T47D (cell line): ENCODE measurements at places on chromosomes 11 and 22.

DNA sequence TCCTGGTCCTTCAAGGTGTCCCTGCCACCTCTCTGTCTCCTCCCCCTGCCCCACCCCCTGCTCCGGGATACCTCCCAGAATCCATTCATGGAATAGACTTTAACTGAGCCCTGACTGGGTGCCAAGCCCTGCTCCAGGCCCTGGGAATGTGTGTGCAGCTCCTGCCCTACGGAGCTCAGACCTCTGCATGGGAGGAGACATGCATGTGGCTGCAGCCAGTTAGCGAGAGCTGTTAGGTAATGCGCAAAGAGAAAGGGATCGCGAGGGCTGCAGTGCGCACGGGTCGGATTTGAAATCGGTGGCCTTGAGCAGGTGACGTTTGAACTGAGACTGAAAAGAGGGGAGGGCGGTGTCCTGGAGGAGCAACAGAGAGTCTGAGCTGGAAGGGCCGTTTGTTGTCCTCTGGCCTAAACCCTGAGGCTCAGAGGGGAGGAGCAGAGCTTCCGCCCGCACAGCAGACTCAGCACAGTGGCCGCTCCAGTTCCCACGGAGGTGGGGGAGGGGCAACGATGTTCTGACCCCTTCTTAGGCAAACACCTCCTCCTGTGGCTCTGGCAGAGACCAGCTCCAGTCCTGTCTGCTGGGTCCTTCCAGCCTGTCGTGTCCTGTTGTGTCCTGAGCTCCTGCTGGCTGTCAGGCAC lies 19.8 kb upstream of the LRRC10B start:
- DNase-seq, result peak; percentile 88

DNA sequence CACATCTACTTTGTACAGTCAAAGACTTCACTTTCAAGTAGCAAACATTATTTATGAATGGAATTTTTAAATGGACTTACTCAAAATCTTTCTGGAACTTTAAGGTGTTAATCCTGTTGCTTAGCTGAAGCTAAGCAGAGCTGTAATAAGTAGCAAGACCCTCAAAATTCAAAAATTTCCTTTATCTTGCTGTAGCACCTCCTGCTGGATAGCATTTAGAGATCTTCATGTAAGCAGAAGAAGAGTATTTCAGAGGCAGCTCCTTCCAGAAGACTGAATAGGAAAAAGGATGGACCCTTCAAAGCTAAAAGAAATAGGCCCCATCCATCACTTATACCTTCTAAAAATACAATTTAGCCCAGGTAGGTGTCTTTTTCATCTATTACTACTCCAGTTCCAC lies 3.4 kb downstream of the PHF21A start:
- DNase-seq, result no peak

- DNase-seq, result no peak
These were observed 27.0 kb upstream of the MUC5B start for GRCh38 chr11:1195682-1196515.

- no peak for DNase-seq
These were observed 15.5 kb upstream of the SLC25A17 start for GRCh38 chr22:40834619-40835018.

DNA sequence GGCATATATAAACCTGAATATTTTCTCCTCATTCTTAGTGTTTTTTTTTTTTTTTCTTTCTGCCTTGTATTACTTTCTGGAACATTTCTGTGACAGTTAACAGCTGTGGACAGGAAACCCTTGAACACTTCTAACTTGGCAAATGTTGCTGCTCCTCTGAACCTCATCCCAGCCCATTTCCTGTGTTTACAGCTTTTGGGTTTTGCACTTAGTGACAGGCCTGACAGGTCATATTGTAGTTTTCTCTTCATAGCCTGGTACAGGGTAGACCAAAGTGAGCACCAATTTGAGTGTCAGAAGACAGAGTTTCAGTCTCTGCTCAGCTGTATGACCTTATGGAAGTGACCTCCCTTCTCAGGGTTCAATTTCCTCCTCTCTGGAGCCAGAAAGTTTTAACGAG lies 91.6 kb downstream of the STIM1 start:
- no peak for DNase-seq

DNA sequence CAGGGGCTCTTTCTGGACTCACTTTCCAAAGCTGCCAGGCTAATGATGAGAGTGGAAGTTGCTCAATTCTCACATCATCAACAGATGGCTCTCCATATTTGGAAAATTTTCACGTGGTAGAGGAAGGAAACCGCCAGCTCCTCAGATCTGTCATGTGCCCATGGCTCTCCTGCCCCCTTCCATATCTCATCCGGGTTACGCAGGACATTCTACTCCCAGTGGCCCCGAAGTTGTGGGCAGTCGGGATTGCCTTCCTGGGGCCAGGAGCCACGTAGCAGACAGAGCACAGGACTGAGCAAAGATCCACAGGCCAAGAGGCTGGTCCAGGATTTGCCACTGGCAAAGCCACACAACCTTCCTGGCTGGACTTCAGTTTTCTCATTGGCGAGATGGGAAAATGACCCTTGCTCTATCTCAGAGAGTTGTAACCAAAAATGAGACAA lies 38.8 kb downstream of the RPUSD4 start:
- DNase-seq, result no peak

DNA sequence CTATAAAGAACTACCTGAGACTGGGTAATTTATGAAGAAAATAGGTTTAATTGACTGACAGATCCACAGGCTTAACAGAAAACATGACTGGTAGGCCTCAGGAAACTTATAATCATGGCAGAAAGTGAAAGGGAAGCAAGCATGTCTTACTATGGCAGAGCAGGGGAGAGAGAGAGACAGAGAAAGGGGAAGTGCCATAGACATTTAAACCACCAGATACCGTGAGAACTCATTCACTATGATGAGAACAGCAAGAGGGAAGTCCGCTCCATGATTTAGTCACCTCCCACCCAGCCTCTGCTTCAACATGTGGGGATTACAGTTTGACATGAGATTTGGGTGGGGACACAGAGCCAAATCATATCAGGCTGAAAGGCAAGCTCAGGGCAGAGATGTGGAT lies 327.1 kb upstream of the DDI1 start:
- no peak for DNase-seq

GRCh38 chr11:22670830-22671229 lies 4.4 kb downstream of the GAS2 start:
- peak; percentile 67 for DNase-seq

DNA sequence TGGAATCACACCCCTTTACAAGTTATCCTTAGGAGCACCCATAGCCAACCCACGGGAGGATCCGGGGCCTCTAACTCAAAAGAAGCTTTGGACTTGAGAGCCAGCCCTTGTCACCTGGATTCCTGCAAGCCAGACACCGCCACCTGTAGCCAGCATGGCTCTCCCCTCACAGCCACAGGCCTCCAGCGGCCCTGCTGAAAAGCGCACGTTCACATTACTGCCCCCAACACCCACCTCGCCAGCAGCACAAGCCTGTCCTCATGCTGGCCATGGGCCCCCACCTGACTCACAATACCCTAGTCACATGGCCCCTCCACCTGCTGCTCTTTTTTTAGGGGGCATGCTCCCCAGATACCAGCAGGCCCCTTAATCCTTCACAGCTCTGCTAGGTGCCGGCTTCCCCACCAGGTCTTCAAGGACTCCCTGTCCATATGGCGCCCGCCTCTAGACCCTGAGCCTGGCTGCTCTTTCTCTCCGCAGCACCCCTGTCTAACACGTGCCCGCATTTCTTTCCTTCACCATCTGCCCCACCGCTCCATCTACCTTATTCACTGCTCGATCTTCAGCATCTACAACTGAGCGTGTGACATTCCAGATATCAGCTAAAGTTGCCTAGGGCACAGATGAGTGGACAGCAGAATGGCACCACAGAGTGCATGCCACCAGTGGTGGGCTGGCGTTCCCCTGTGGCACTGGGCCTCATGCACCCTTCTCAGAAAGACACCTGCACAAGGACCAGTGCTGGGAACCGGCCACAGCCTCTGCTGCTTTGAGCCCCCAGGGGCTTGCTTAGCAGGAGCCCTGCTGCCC lies 6.6 kb downstream of the CARS1 start:
- no peak for DNase-seq

GRCh38 chr11:44761551-44761961 lies 34.8 kb downstream of the TSPAN18 start:
- no peak for DNase-seq

- DNase-seq, result no peak
These were observed 39.8 kb downstream of the C11orf58 start for GRCh38 chr11:16778286-16778685.

- DNase-seq, result no peak
These were observed 8.4 kb downstream of the FAM83F start for GRCh38 chr22:40002935-40003715.

- no peak for DNase-seq
These were observed 3.3 kb upstream of the LRFN4 start for GRCh38 chr11:66853242-66854229.

DNA sequence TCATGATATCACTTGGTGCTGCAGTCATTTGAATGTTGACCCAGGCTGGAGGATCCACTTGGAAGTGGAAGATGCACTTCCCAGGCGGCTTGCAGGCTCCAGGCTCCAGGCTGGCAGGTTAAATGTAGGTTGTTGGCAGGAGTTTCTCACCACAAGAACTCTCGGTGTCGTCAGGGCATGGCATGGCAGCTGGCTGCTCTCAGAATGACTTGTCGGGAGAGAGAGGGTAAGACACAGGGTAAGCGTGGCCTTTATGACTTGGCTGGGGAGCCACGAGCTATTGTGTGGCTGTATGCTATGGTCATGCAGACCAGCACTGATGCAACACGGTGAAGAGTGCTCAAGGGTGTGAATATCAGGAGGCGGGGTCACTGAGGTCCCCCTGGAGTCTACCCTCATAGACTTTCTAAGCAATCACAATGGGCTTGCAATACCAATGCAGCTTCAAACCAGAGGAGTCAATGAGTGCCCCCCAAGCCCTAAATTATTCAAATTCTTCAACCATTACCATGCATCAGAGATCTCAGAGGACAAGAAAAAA lies 1027.7 kb downstream of the OPCML start:
- no peak for DNase-seq

GRCh38 chr22:23168391-23169042 lies 11.8 kb upstream of the BCR start:
- no peak for DNase-seq

DNA sequence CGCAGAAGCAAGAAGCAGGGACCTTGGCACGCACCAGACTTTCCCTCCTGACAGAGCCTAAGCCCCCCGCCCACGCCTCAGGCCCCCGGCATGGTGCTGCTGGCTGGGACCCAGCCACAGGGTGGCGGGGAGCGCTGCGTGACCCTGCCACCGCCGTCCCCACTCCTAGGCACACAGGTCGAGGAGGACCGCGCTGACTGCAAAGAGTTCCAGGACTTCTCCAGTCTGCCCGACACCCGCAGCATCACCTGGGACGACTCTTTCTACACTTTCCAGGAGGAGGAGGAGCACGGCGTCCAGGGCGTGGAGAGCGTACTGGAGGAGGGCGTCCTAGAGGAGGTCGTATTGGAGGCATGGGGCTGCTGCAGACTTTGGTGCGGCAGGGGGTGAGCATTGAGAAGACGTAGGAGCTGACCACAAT lies 103.7 kb downstream of the TRIM51G start:
- DNase-seq, result no peak

DNA sequence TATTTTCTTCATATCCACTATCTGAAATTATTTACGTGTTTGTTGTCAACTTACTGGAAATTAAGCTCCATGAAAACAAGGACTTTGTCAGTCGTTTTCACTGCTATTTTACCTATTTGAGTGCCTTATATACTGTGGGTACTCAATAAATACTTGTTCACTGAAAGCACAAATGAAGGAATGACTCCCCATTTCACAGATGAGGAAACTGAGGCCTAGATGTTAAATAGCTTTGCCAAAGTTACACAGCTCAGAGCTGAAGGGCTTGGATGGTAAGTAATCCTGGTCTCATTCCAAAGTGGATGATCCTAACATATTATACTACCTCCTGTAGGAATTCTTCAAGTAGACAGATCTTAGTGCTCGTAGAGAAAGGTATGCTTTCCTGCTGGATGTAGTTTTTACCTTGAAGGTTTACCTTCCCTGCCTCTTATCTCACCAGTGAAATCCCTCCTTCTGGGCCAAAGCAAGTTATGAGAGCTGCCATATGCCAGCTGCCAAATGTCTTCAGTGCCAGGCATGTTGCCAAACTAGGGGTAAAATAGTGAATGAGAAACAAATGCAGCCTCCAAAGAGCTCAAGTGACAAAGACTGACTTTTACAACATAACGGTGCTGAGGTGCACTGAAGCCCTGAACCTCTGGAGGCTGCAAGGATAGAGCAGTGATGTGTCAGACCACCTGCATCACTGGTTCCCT lies 129.7 kb downstream of the TRIM44 start:
- DNase-seq, result peak; percentile 24

DNA sequence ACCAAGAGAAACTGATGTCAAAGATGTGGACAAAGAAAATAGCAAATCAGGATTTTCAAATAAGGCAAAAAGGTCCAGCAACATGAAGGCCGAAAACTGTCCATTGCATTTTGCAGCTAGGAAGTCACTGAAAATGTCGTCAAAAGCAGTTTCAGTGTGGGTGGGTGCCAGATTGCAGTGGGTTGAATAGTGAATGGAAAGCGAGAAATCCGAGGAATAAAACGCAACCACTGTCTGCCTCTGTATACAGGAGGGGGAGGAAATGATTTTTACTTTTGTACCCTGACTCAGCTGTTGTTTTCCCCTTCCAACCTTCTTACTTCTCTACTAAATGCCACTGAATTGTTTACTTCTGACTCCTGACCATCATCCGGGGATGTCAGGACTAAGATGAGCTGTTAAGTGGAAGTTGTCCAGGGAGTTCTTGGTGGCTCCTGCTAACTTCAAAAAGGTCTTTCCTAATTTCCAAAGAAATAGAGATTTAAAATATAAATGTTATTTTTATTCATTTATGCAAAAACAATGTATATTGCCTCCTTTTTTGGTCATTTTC lies 64.9 kb upstream of the BIRC3 start:
- DNase-seq, result no peak

- no peak for DNase-seq
These were observed 1351.1 kb downstream of the BRD1 start for GRCh38 chr22:48476577-48476976.

DNA sequence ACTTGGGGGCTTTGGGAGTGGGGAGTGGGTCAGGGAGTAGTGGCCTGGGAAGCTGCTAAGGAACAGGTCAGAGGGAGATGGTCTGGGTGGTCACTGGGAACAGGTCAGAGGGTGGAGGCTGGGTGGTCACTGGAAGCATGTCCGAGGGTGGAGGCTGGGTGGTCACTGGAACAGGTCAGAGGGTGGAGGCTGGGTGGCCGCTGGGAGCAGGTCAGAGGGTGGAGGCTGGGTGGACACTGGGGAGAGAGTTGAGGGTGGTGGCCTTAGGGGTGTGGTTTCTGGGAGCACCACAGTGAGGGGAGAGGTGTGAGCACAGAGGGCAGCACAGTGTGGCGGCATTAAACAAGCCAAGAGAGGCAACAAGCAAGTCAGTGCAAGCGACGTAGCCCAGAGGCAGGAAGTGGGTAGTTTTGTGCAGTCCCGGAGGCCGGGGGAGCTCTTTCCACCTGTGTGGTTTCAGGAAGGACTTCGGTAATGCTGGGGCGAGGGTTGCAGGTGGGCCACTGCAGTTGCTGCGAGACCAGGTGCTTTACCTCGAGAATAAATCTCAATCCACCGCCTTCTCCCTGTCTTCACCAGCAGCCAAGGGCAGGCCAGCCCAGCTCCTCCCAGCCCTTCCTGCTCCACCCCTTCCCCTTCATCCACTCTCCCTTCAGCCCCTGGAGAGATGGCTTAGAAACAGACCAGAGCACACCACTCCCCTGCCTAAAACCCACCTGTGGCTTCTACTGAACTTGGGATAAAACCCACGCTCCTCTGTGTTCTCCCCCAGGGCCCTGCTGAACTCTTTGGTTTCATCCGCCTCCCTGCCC lies 3.2 kb upstream of the CACNA1I start:
- no peak for DNase-seq
